Muscle of leg (tissue), 16 donors: ENCODE measurements at places on chromosomes 11 and 22. TPM values are rescaled to one million over a fixed set of nuclear protein-coding genes. Genes with fewer than 3 reads are reported as not detected.
A peak's percentile ranks its signal among the peaks of the same experiment; 100 is the strongest.

GRCh38 chr11:45335434-45335833 lies 49.3 kb upstream of the SYT13 start:
- no peak for DNase-seq
- H3K4me1 ChIP-seq: peaks cover 18% of the 10 kb centered on the region
- H3K27me3 ChIP-seq: peaks cover 2% of the 10 kb centered on the region
- no peaks in the 10 kb centered on the region for H3K36me3 ChIP-seq
- H3K27ac ChIP-seq: no peak overlapping the region

The C22orf15 gene
- polyA plus RNA-seq: 0.45 TPM

The CARD18 gene
- polyA plus RNA-seq: not detected

DNA sequence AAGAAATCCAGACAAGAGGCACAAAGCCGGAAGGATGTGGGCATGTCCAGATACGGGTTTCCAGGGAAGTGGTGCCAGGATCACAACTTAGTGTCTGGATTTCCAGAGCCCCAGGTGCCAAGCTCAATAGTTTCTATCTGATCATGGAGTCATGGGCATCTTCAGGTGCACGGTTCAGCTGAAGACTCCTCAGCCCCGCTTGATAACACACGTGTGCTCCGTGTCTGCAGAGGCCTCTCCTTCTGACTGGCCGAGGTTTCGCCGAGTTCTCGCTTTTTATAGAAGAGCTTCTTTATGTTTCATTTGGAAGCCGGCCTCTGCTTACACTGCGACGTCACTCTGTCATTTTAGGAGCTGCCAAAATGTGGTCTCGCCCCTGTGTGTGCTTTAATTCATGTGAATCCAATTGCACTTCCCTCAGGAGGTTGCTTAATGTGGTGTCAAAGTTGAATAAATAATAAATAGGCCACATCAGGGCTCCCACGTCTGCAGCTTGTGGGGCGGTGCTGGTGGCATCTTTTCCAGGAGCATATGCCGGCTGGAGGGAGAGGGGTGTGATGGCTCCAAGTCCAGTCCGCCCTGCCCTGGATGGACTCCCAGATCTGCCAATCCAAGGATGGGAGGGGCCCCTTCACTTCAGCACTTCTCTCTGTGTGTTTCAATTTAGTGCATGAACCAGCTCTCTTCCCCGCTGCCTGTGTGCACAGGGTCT lies 1410.8 kb downstream of the TBC1D22A start:
- H3K27ac ChIP-seq: no peak overlapping the region
- no peaks in the 10 kb centered on the region for H3K4me1 ChIP-seq
- H3K27me3 ChIP-seq: no peaks in the 10 kb centered on the region

DNA sequence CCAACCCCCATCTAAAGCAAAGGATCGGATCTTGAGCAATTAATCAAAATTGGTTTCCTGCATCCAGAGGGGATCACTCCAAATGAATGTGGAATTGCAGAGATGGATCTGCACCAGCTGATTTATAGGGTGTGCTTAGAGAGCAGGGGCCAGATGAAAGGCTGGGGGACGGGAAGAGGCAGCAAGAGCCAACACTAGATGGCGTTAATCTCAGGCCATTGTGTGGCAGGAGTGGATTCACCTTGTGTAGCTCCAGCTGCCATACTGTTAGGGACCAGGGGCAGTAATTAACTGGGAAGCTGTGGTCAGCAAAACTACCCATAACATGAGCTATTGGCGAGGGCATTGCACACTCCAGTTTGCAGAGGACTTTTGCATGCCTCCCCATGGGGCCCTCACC lies 35.6 kb downstream of the SERPINH1 start:
- H3K4me3 ChIP-seq: no peak overlapping the region
- peaks cover 2% of the 10 kb centered on the region for H3K27me3 ChIP-seq
- no peak overlapping the region for H3K27ac ChIP-seq

DNA sequence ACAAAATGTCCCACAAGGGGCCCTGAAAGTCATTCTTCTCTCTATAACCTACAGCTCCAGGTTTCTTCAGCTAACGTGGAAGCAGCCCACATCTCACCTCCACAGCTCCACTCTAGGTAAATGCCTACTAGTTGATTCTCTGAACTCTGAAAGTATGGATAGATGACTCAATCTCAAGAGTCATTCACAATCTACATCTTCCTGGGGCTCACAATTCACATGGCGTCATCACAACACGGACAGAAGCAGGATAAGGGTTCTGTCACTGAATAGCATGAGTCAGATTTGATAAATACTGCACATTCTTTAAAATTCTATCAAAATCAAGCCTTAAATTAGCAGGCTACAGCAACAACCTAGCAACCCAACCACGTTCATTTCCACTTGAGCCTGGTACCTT lies 96.3 kb downstream of the PLEKHA7 start:
- H3K36me3 ChIP-seq: no peaks in the 10 kb centered on the region
- no peak for DNase-seq

The APOL1 gene
- 4.1 TPM for polyA plus RNA-seq

GRCh38 chr11:57210781-57211180 lies 26.3 kb downstream of the APLNR start:
- peaks cover 31% of the 10 kb centered on the region for H3K4me1 ChIP-seq
- H3K27ac ChIP-seq: peak overlapping the region; percentile 4
- no peaks in the 10 kb centered on the region for H3K36me3 ChIP-seq
- H3K27me3 ChIP-seq: no peaks in the 10 kb centered on the region
- H3K4me3 ChIP-seq: no peak overlapping the region
- peak; percentile 32 for DNase-seq

- H3K27me3 ChIP-seq: no peaks in the 10 kb centered on the region
- H3K4me3 ChIP-seq: no peak overlapping the region
- H3K4me1 ChIP-seq: no peaks in the 10 kb centered on the region
- no peak overlapping the region for H3K27ac ChIP-seq
- H3K36me3 ChIP-seq: no peaks in the 10 kb centered on the region
- no peak for DNase-seq
These were observed 14.5 kb downstream of the FEZ1 start for GRCh38 chr11:125481531-125481930.
